ENCODE measurements at places on chromosomes 3 and 15. TPM values are rescaled to one million over a fixed set of nuclear protein-coding genes. Genes with fewer than 3 reads are reported as not detected.

Gene MED12L
- polyA plus RNA-seq: 2.6 TPM

Gene GP9
- 1.3 TPM for polyA plus RNA-seq

Gene GOLGA6D
- 1.1 TPM for polyA plus RNA-seq

Gene FBXW12
- 0.34 TPM for polyA plus RNA-seq

Gene LRRIQ4
- polyA plus RNA-seq: 0.11 TPM

Gene LRRC34
- 9.7 TPM for polyA plus RNA-seq

Gene RTP1
- polyA plus RNA-seq: not detected

Gene CCDC191
- 31.5 TPM for polyA plus RNA-seq

Gene PP2D1
- 0.36 TPM for polyA plus RNA-seq

Gene SCAANT1
- 2.3 TPM for polyA plus RNA-seq

Gene DUOX2
- polyA plus RNA-seq: 0.23 TPM

Gene SORD
- 48.6 TPM for polyA plus RNA-seq

Gene GXYLT2
- polyA plus RNA-seq: 12.9 TPM

Gene CLDN18
- polyA plus RNA-seq: 0.87 TPM

Gene GNAT1
- polyA plus RNA-seq: not detected

Gene LMLN
- 12.8 TPM for polyA plus RNA-seq

Gene CCRL2
- 0.99 TPM for polyA plus RNA-seq

Gene IL20RB
- polyA plus RNA-seq: 0.68 TPM

Gene ARRDC4
- polyA plus RNA-seq: 31.1 TPM

Gene SLC9C1
- 0.86 TPM for polyA plus RNA-seq

Gene CGNL1
- polyA plus RNA-seq: 67.4 TPM

Gene CACNA2D2
- polyA plus RNA-seq: 17.9 TPM

Gene KATNBL1
- polyA plus RNA-seq: 80.8 TPM

Gene MAGI1
- polyA plus RNA-seq: 33.4 TPM

Gene GUCA1C
- not detected for polyA plus RNA-seq

Gene CADPS
- 2.5 TPM for polyA plus RNA-seq

Gene IDH2
- 249 TPM for polyA plus RNA-seq

Gene ZIC1
- 0.13 TPM for polyA plus RNA-seq

Gene TMF1
- polyA plus RNA-seq: 50.7 TPM

Gene DUOXA2
- polyA plus RNA-seq: not detected

Gene ANKUB1
- 0.33 TPM for polyA plus RNA-seq

Gene SUCNR1
- 6.5 TPM for polyA plus RNA-seq

Gene ADAMTS9
- polyA plus RNA-seq: 143 TPM

Gene RLBP1
- polyA plus RNA-seq: not detected

Gene LRRC31
- polyA plus RNA-seq: 0.41 TPM

Gene TADA3
- 77.7 TPM for polyA plus RNA-seq

Gene PIF1
- polyA plus RNA-seq: 8.7 TPM

Gene GPR160
- 31.0 TPM for polyA plus RNA-seq

Gene SLC12A8
- polyA plus RNA-seq: 10.3 TPM

Gene UTS2B
- 0.87 TPM for polyA plus RNA-seq

Gene C3orf49
- 1.2 TPM for polyA plus RNA-seq

Gene FOXL2NB
- not detected for polyA plus RNA-seq

Gene SAMD7
- not detected for polyA plus RNA-seq

Gene GTF2E1
- polyA plus RNA-seq: 14.9 TPM

Gene PYGO1
- 13.5 TPM for polyA plus RNA-seq

Gene HGD
- polyA plus RNA-seq: 117 TPM

Gene SLC28A2
- polyA plus RNA-seq: 0.46 TPM

Gene SLC15A2
- polyA plus RNA-seq: 22.0 TPM

Gene COX5A
- 181 TPM for polyA plus RNA-seq
